GDM1 (cell line): ENCODE measurements at places on chromosomes 11 and 22.
A peak's percentile ranks its signal among the peaks of the same experiment; 100 is the strongest.

GRCh38 chr11:33959855-33960400 lies 68.1 kb upstream of the LMO2 start:
- DNase-seq, result no peak

DNA sequence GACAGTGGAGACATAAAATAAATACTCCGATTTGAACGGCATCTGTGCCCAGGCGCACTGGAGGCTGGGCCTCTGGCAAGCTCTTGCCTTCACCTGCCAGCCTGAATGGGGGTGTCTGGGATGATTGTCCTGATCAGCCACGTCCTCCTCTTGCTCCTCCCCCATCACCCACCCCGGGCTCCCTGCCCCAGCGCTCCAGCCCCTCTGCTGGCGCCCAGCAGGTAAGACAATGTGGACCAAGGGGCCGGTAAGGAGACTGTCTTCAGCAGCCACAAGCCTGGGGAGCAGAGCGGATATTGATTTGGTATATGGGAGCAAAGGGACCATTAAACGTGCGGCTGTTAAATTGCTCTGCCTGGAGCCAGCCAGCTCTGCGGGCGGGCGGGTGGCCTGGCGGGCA lies 24.9 kb downstream of the WNT11 start:
- no peak for DNase-seq

DNA sequence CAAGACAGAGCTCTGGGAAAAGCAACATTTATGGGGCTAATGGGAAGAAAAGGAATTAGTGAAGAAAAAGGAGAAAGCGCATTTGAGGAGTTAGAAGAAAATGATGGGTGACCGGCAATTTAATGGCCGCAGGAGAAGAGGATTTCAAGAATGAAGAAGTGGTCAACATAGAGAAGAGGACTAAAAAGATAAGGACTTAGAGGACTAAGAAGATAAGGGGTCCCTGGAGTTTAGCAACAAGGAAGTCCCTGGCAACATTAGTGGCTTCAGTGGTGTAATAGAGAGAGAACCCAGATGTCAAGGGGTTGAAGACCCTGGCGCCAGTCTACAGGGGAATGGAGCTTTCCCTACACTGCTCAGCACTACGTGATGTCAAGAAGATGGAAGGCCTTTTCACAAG lies 32.3 kb downstream of the WEE1 start:
- DNase-seq, result no peak

DNA sequence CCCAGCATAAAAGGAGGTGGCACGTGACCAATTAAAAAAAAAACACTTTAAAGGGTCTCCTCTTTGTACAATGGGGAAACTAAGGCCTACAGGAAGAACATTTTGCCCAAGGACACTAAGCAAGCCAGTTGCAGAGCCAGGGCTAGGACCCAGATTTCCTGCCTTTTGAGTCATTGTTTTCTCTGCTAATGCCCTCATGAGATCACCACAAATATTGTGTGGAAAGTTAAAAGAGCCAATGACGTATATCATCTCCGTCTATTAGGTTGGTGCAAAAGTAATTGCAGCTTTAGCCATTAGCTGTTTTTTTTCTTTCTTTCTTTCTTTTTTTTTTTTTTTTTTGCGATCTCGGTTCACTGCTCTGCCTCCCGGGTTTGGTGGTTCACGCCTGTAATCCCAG lies 24.1 kb upstream of the LRRC32 start:
- no peak for DNase-seq

DNA sequence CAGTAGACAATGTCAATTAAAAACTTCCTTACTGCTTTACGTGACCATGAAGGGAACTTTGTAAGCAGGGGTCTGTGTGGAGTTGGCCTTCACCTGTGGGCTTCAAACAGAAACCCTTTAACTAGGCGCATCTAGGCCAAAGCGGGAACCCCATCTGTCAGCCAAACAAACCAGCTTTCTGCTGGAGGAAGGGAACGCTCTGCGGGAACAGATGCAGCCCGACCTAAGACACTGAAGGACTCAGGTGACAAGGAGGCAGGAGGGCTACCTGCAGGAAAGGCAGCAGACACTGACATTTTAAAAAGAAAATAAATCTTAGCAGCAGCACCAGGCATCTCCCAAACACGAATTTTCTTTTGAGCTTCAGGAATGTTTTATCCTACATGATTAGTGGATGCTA lies 78.4 kb downstream of the CADM1 start:
- DNase-seq, result no peak

GRCh38 chr11:76598426-76598839 lies 72.1 kb downstream of the LRRC32 start:
- DNase-seq, result peak; percentile 50

DNA sequence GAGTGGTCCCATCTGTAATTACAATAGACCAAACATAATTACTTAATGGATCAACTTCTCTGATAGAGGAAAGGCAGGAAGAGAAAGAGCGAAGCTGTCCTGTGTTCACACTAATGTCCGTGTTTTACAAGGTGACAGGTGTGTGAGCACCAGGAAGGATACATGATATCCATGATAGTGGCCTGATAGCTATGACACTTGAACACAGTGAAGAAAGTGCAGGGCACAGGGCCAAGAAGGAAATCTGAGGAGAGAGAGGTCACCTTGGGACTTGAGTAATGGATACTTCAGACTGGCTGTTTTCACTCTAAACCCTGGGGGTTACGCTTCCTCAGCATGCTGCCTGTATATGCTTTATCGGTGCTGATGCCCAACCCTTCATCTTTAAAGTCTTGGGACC lies 29.4 kb downstream of the TUB start:
- no peak for DNase-seq

GRCh38 chr11:75465701-75466531 lies 32.9 kb upstream of the KLHL35 start:
- DNase-seq, result no peak

DNA sequence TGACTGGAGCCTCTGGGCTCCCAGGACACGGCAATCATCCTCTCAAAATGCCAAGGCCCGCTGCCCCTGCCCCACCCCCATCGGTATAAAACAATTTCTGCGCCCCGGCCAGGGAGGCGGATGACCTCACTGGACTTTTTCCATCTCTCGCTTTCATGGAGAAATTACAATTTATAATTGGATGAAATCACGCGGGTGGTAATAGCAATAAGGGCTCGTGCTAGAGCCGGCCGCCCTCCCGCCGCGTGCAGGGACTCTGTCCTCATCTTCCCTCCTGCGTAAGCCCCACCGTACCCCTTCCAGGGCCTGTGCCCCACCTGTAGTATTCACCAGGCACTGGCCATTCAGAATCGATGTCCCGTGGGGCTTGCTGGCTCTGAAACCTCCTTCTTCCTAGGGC lies 64.5 kb downstream of the MACROD1 start:
- DNase-seq, result no peak

GRCh38 chr11:45828996-45829395 lies 18.3 kb upstream of the CRY2 start:
- no peak for DNase-seq

GRCh38 chr11:106889718-106890117 lies 128.6 kb downstream of the GUCY1A2 start:
- no peak for DNase-seq

GRCh38 chr11:124394408-124394807 lies 4.4 kb downstream of the OR8B3 start:
- no peak for DNase-seq

- DNase-seq, result no peak
These were observed 33.3 kb downstream of the CADM1 start for GRCh38 chr11:115470928-115471327.

- DNase-seq, result no peak
These were observed 32.9 kb downstream of the RBFOX2 start for GRCh38 chr22:35995772-35996171.

GRCh38 chr11:46951864-46952263 lies 15.3 kb downstream of the CSTPP1 start:
- no peak for DNase-seq

DNA sequence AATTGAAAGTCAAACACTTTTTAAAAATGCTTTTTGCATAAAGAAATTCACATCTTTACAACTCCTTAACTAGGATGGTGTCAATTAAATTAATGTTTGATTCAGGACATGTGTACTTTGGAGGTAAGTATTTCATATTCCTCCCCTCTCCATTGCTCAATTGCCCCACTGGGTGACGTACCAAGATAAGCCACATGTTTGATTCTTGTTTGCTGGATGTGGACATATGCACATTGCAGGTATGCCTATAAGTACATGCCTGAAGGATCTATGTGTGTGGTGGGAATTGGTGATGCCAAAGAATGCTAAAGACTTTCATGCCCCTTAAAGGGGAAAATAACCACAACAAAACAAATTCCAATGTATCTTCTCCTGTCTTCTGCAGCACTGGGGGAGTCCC lies 5.8 kb downstream of the CD44 start:
- DNase-seq, result no peak

- DNase-seq, result no peak
These were observed 138.5 kb downstream of the SWAP70 start for GRCh38 chr11:9802291-9802861.

DNA sequence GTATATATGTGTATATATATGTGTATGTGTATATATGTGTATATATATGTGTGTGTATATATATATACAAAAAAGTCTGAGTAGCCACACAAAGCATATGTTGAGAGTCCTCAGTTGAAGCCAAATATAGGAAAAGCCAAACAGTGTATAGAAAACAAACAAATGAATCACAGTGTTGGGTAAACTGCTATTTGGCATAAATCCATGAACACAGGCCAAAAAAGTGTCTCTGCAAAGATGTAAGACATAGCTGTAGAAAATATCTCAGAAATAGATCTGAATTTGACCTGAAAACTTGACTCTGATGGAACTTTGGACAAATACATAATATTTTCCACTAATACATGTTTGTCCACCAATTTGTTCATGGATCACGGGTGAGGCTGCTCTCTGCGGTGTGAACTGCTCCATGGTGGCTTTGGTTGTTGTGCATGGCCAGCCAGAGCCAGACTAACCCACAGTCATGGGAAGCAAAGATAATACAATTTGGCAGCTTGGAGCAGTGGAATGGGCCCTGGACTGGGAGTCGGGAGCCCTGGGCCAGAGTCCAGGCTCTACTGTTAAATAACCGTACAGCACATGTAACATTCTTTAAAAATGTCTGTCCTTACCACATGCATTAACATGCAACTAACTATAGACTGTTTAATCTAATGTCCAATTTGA lies 76.9 kb upstream of the EED start:
- no peak for DNase-seq
